ENCODE measurements at places on chromosomes 4 and X.

- no peak for DNase-seq
Measured at GRCh38 chr4:171024720-171025303, 788.4 kb upstream of the GALNTL6 start.

GRCh38 chr4:108240366-108240765, 71.6 kb upstream of the LEF1 start:
- DNase-seq = no peak

GRCh38 chr4:54318904-54319303, 89.8 kb downstream of the PDGFRA start:
- peak; percentile 31 for DNase-seq

DNA sequence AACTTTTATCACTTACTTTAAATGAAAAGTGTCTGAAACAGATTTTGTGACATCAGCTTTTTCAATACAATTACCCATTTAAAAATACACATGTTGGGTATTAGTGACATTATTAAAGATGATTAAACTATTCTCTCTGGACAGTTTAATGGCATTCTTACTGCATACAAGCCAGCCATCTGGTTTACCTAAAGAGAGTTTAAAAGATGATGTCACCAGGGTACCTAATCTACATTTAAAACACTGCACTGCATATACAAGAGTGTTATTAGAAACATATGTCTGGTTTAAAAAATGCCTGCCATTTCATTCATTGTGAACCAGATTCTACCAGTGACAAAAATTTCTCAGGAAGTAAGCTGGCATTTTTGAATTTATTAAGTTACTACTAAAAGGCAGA, 919.1 kb downstream of the ADGRL3 start:
- no peak for DNase-seq

- DNase-seq = no peak
Measured at GRCh38 chr4:97252615-97253154, 890.6 kb downstream of the STPG2 start.

DNA sequence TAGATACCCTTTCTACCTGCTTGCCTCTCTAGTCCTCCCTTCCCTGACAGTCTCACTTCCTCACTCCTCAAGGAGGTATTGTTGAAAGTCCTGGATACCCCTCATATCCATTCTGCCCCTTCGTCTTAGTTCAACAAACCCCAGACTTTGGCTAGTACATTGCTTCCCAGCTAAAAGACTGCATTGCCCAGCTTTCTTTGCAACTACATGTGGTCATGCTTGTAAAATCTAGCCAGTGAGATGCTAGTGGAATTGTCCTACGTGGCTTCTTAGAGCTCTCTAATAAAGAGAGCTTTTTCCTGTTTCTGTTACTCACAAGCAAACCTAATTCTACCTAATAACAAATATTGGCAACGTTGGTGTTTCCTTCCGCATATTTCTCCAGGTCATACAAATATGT, 237.9 kb upstream of the PSAPL1 start:
- no peak for DNase-seq

DNA sequence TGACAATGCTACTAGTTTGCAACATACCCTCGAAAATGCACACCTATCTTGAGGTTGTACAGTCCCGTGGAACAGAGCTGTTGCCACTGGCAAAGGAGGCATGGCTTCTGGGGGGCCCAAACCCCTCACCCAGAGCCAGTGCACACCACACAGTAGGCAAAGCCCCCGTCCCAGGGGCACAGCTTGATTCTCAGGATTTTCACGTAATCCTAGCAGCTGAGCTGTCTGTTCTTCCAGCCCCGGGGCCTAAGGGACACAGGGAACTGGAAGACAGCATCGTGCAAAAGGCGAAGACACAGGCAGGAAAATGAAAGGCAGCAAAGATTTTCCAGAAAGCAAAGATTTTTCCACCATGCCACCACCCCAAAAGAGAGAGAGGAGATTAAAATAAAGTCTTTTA, 77.2 kb downstream of the JAKMIP1 start:
- no peak for DNase-seq

- DNase-seq = no peak
Measured at GRCh38 chrX:35665311-35665710, 132.8 kb upstream of the MAGEB16 start.

- no peak for DNase-seq
Measured at GRCh38 chr4:187149229-187149945, 425.7 kb upstream of the FAT1 start.

DNA sequence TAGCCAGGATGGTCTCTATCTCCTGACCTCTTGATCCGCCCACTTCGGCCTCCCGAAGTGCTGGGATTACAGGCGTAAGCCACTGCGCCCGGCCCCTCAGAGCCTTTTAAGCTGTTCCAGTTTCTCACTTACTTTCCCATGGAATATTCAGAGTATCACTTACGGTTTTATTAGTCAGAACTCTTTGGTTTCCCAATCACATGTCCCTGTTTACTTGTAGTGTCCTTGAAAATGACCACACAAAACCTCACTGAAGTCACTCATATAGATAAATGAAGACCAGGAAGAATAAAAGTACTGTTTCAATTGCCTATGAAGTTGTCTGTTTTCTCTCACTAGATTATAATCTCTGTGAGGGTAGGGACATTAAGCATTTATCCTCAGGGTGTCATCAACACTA, 217.2 kb upstream of the HCCS start:
- no peak for DNase-seq

- no peak for DNase-seq
Measured at GRCh38 chr4:19301527-19301926, 950.2 kb upstream of the SLIT2 start.

GRCh38 chr4:144656850-144657249, 10.9 kb downstream of the HHIP start:
- DNase-seq = no peak

DNA sequence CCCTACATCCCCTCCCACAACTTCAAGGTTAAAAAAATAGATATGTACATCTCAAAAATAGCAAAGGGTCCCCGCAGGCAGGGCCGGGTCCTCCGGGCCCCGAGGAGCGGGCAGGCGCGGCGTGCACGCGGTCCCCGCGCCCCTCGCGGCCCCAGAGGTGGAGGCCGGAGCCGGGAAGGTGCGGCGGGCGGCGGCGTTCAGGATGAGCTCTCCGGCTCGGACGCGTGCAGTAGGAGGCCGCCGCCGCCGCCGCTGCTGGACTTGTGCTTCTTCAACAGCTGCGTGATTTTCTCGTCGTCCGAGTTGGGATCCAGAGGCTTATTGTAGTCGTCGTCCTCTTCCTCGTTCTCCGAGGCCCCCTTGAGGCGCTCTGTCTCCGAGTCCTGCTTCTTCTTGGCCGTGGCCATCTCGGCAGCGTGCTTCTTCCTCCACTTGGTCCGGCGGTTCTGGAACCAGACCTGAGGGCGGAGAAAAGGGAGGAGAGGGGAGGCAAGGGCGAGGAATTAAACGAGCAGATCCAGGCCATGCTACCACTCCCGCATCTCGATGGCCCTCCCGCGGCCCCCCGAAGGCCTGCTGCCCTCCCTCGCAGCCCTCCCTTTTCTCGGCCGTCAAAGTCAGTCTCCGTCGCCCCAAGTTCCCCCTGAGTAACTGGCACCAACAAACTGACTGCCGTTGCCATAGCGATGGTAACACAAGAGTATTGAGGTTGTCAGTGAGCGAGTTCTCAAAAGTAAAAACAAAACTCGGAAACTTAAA, 5.8 kb downstream of the NKX6-1 start:
- peak; percentile 22 for DNase-seq

- DNase-seq = peak; percentile 58
Measured at GRCh38 chr4:2413821-2414610, 4.4 kb downstream of the ZFYVE28 start.

DNA sequence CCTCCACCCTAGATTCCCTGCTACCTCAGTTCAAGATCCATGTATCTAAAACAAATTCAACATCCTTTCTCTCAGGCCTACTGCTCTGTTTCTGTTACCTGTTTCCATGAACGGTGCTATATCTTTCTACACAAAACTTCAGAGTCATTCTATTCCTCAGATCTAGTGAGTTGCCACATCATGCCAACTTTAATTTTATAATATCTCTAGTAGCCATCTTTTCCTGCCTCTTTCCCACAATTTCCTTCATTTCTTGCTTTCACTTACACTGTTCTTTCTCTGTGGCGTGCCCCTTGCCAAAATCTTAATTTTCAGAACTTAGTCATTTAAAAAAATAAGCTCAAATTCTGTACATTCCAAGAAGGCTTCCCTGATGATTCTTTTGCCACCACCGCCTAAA, 15.2 kb downstream of the GUCY1A1 start:
- no peak for DNase-seq

- no peak for DNase-seq
Measured at GRCh38 chr4:73964862-73965611, 16.8 kb downstream of the PF4 start.

DNA sequence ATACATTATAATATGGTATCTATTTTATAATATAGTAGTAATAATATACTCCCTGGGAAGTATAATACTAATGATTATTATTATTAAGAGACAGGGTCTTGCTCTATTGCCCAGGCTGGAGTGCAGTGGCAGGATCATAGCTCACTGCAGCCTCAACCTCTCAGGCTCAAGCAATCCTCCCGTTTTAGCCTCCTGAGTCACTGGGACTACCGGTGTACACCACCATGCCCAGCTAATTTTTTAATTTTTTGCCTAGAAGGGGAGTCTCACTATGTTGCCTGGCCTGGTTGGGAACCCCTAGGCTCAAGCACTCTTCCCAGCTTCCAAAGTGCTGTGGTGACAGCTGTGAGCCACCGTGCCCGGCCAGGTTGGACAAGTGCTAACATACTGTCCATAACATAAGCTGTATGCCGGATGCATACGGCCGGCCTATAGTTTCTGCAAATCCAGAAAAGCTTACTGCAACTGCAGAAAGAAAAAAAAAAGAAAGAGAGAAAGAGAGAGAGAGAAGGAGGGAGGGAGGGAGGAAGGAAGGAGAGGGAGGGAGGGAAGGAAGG, 94.2 kb upstream of the PPP2R3B start:
- peak; percentile 11 for DNase-seq

- no peak for DNase-seq
Measured at GRCh38 chr4:84634961-84635360, 52.0 kb downstream of the CDS1 start.

- DNase-seq = no peak
Measured at GRCh38 chr4:998096-998691, 5.0 kb upstream of the SLC26A1 start.

GRCh38 chr4:70236125-70236524, 6.3 kb upstream of the CSN3 start:
- DNase-seq = no peak

GRCh38 chrX:95693365-95693764, 991.3 kb upstream of the DIAPH2 start:
- no peak for DNase-seq

- no peak for DNase-seq
Measured at GRCh38 chr4:128483816-128484215, 196.2 kb upstream of the PGRMC2 start.

DNA sequence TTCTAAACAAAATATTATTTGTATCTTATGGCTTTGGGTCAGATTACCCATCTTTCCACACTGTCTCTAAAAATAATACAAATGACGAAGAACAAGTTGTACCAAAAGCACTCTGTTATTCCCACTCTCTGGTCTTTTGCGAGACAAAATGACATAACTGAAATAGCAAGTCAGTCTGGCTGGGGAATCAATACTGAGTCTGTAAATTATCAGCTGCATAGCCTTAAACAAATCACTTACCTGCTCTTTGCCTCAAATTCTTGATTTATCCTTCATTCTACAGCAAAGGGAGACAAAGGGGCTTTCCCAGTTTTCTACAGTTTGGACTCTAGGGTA, 40.9 kb downstream of the SOWAHB start:
- no peak for DNase-seq

- DNase-seq = no peak
Measured at GRCh38 chrX:45888518-45888917, 656.7 kb downstream of the ZNF674 start.

DNA sequence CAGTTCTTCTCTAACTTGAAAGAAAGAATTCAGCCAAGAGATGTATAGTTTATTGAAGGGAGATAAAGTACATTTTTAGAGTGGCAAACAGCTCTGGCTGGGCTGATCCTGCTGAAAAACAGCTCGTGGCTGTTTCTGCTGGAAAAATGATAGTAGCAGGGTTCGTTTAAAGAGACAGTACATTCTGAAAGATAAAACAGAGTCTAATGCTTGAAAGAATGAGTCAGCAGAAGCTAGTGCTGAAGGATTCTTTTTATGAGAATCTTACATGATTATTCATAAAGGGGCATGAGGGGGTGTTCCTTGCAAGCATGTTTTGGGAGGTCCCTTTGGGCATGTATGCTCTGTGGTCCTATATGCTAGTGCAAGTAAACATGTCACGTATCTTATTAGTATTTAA, 790.0 kb downstream of the PCDH18 start:
- DNase-seq = no peak

DNA sequence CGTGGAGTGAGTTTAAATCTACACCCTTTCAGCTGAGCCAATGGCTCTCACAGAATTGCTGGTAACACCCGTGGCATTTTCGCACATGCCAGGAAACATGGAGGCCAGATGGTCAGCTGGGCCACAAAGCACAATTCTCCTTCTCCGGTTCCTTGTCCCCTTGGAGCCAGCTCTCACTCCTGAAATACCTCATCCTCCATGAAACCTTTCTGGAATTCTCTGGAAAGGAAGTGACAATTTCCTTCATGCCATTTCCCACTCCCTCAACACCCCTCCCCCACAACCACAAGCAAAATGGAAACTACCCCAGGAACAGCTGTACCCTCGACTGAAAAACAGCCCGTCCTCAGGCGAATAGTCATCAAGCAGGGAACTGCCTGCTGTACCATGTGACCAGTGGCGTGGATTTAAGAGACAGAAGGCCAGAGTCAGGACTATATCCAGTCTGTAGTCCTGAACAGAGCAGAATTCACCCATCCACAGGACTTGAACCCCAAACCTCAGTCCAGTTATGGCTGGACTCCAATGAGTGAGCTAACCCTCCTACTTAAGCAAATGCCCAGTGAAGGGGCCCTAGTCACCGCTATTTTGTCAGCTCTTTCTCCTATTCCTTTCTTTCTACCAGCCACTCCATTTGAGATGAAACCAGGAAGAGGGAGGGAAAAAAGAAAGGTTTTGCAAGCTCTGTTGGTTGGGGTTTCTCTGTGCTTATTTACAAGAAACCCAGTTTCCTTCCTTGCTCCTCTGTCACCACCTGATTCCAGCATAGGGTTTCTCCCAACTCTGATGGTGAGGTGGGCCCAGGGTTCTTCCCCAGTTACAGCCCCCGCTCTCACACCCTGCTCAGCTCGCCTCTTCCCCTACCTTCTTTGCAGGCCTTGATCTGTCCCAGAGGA, 24.5 kb downstream of the ELF4 start:
- peak; percentile 36 for DNase-seq

- DNase-seq = no peak
Measured at GRCh38 chr4:55884093-55884850, 30.8 kb downstream of the EXOC1 start.

- DNase-seq = no peak
Measured at GRCh38 chrX:14690553-14690952, 161.2 kb downstream of the GLRA2 start.

- DNase-seq = peak; percentile 10
Measured at GRCh38 chr4:8410641-8411271, 29.8 kb downstream of the ACOX3 start.

- no peak for DNase-seq
Measured at GRCh38 chr4:33437406-33437805, 2717.2 kb downstream of the PCDH7 start.

- DNase-seq = no peak
Measured at GRCh38 chr4:39528061-39528465, 824 bp upstream of the UGDH start.
